ENCODE measurements at places on chromosomes 13 and 19.
A peak's percentile ranks its signal among the peaks of the same experiment; 100 is the strongest.

GRCh38 chr13:79723519-79724024 is 242.6 kb downstream of the NDFIP2 start:
- DNase-seq, result no peak

DNA sequence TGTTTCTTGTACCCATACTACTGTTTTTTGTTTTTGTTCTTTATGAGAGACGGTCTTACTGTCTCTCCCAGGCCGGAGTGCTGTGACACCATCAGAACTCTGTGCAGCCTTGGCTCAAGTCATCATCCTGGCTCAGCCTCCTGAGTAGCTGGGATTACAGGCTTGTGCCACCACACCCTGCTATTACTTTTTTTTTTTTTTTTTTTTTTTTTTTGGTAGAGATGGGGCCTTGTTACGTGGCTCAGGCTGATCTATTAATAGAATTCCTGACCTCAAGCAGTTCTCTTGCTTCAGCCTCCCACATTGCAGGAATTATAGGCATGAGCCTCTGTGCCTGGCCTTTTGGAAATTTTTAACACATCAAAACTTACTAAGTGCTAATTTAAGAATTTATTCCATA is 2.9 kb upstream of the ZNF304 start:
- DNase-seq, result no peak

- DNase-seq, result no peak
These were observed 1219.5 kb upstream of the PCDH20 start for GRCh38 chr13:62635161-62635560.

GRCh38 chr19:54659300-54659699 is 3.5 kb upstream of the LILRB4 start:
- DNase-seq, result no peak

DNA sequence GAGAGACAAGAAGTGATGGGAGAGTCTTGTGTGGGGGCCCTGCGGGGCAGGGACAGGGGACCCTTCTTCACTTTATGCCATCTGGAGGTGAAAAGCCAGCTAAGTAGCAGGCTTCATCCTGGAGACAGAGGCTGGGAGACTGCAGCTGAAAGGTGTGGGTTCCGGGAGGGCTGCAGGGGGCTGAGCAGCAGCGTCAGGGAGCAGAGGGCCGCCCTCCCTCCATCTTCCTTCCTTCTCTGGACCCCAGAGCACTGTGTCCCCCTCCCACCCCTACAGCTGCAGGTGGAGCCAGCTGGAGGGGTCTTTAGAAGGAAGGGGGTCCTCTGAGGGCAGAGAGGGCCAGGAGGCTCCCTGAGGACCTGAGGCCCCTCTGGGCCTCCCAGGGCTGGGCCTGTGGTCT is 96.6 kb downstream of the WTIP start:
- no peak for DNase-seq

GRCh38 chr19:867855-868457 is 8.5 kb downstream of the CFD start:
- no peak for DNase-seq

- DNase-seq, result peak; percentile 80
These were observed 36.6 kb upstream of the MEDAG start for GRCh38 chr13:30869491-30869890.

GRCh38 chr19:35738021-35738886 is 4.0 kb downstream of the IGFLR1 start:
- no peak for DNase-seq

GRCh38 chr13:73465617-73465971 is 406.8 kb downstream of the KLF5 start:
- DNase-seq, result no peak

- DNase-seq, result no peak
These were observed 546 bp upstream of the ZNF546 start for GRCh38 chr19:39996218-39996810.

GRCh38 chr19:10854350-10855089 is 6.3 kb downstream of the C19orf38 start:
- DNase-seq, result no peak

- DNase-seq, result no peak
These were observed 89.9 kb upstream of the MAB21L1 start for GRCh38 chr13:35566340-35566739.

- DNase-seq, result no peak
These were observed 93.7 kb downstream of the FRY start for GRCh38 chr13:32125221-32125689.

- no peak for DNase-seq
These were observed 112.2 kb upstream of the ZNF91 start for GRCh38 chr19:23507446-23507845.

DNA sequence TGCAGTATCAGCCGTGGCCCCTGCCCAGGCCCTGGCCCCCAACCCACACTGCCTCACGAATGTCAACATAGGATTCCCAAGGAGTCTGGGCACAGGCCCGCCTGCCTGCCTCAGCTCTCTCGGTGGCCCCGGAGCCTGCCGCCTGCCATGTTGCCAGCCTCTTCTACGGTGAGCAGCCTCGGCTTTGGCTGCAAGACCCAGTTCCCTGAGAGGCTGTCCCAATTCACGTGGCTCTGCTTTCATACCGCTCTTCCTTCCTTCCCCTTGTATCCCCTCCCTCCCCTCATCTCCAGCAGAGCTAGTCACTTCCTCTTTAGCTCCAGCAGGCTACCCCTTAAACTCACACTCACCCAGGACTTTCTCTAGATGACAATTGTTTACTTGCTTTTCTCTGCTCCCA is 42.7 kb downstream of the SERP2 start:
- no peak for DNase-seq

DNA sequence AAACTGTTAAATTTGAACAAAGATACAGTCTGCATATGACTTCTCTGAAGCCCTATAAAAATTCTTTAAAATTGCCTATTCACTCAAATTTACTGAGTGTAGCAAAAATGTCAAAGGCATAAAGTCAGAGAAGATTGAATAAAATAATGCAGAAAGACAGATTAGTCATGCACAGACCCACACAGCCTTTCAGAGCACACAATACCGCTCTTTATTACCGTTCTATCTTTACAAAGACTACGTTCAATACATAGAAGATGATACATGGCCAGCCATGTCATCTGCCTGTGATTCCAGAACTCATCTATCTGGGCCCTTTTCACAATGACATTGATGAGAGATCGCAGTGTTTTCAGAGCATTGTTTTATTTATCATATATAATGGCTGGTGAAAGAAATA is 107.2 kb downstream of the URI1 start:
- no peak for DNase-seq

DNA sequence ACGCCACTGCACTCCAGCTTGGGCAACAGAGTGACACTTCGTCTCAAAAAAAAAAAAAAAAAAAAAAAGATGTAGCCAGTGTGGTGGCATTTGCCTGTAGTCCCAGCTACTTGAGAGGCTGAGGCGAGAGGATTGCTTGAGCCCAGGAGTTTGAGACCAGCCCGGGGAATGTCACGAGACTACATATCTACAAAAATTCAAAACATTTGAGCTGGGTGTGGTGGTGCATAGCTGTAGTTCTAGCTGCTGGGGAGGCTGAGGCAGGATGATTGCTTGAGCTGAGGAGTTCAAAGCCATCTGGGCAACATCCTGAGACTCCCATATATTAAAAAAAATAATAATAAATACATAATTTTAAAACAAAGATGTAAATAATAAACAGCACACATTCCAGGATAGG is 46.6 kb downstream of the SMARCA4 start:
- no peak for DNase-seq

DNA sequence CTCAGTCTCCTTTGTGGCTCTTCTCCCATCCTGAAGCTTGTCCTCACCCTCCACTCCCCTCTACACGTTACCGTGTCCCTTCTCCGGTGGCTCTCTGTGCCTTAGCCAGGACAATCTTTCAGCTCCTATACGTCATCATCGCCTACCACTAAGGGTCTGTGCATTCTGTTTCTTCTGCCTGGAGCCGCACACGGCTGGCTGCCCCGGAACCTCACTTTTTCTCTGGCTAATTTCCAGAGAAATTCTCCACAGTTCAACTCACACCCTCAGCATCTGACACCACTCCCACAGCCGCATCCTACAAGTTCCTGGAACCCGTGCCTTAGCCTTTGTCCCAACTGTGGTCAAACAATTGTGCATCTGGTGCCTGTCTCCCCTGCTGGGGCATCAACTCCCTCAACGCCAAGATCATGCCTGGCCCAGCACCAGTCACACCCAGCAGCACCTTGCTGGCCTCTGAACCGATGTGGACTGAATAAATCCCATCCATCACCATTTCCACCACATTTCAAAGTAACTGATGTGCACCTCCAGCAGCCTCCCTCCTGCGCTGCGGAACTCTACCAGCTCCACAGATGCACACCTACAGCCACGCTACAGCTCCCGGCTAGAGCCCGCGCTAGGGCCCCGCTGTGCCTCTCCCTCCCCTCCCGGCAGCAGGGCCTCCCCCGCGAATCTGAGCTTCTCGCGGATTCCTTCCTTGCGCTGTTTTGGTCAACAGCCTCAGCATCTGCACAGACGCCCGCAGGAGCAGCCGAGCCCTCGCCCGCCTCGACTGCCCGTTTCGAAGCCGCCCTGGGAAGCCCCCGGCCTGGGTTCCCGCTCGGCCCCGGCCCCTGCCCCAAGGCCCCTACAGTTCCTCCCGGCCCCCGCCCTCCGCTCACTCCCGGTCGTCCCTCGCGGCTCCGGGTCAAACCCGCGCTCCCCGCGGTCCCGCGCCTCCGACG is 689 bp downstream of the DCUN1D2 start:
- DNase-seq, result peak; percentile 76

DNA sequence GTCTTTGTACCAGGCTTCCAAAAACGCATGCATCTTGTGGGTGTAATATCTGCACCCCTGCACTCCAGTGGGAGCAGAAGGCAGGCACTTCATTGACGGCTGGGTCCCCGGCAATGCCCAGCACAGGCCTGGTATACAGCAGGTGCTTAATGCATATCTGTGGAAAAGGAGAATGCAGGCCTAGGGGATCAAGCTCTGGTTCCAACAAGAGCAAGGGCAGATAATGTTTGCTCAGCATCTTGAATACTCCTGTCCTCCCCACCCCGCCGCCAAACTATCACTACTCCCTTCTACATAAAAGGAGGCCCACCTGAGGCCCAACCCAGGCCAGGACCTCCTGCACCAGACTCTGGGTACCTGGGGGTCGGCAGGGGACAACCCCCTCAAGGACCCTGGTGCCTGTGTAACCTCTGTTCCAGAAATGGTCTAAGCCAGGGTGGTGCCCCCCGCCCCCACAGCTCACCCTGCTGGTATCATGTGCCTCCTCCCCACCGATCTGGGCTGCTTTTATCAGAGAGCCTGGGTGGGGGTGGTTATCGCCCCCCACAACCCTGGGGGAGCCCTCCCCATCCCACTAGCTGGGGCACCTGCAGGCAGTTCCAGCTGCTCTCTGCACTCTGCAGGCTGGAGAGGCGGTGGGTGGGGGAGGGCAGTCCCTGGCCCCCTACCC is 4.8 kb downstream of the KLF16 start:
- no peak for DNase-seq

DNA sequence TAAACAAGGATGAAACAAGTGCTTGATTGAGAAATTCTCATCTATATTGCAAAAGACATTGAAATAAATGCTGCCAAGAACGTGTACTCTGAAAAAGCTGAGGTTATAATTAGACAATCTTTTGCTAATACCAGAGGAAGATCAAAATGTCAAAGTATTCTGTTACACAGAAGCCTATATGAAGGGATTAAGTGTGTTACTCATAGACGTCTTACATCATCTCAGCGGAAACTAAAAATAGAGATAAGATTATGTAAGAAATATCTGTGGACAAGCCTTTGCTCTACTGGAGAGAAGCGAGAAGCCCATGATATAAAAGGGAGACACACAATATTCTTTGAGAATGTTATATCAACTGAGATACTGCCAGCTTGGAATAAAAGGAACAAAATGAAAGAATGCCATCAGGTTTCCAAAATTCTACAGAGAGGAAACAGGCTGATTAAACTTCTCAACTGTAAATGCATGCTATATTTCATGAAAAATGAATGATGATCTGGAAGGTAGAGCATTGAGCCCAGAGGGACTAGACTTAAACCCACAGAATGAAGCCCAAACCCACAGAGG is 699.0 kb downstream of the GPC5 start:
- DNase-seq, result no peak

- no peak for DNase-seq
These were observed 60.4 kb downstream of the DLEU7 start for GRCh38 chr13:50783066-50783465.

DNA sequence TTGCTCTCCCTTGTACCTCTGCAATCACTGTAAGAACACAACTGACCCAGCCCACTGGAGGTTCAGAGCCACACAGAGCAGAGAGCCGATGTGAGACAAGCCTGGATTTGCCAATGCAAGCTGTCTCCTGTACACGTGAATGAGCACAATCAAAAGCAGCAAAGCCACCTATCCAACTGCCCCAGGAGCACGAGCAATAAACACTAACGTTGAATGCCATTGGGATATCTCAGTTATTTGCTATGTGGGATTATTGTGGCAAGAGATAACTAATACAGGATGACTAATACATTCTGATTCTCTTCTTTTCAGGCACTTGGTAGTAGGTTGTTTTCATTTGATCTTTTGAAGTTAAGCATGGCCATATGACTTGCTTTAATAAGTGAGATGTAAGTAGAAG is 85.2 kb upstream of the FAM216B start:
- DNase-seq, result no peak

DNA sequence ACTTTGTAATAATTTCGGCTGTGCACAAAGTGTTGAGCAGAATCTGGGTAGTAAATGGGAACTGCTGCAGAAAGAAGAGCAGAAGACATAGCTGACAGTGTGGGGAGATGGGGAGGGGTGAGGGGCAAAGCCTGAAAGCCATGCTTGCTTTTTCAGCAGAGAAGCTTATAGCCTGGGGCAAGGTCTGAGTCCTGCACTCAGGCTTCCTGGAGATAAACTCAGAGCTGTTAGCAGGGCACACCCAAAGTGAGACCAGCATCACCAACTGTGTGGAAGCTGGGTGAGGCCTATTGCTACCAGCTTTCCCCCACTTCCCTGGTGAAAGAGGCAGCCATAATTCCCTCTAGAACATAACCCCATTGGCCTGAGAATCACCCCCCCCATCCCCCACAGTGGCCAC is 15.6 kb upstream of the LHFPL6 start:
- DNase-seq, result no peak

DNA sequence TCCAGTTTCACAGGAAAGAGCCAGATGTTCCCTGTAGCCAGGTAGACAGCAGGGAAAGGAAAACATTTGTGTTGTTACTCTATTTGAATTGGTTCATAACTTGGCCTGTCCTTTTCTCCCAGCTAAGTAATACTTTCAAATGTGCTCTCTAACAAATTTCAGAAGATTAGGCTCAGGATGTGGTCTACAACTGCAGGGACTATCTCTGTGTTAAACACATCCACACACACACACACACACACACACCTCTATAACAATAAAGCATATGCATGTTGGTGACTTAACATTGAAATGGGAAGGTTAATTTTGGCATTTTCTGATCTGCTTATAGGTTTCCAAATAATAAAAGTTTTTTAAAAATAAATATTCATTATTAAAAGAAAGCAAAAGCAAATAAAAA is 316.0 kb upstream of the ARGLU1 start:
- no peak for DNase-seq

- DNase-seq, result peak; percentile 82
These were observed 5.1 kb upstream of the MKNK2 start for GRCh38 chr19:2055931-2056836.

DNA sequence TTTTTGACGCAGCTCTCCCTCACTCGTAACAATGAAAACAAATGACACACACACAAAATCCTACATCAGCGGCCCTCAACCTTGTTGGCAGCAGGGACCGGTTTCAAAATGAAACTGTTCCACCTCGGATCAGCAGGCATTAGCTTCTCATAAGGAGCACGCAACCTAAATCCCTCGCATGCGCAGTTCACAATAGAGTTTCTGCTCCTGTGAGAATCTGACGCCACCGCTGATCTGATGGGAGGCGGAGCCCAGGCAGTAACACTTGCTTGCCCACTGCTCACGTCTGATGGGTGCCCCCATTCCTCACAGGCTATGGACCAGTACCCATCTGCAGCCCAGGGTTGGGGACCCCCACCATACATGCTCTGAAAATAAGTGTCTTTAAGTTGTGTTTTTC is 43.4 kb downstream of the DHRS12 start:
- DNase-seq, result no peak

Data from sciatic nerve (tissue), 2 donors.